ENCODE measurements at places on chromosomes 7 and 10.
A peak's percentile ranks its signal among the peaks of the same experiment; 100 is the strongest.

DNA sequence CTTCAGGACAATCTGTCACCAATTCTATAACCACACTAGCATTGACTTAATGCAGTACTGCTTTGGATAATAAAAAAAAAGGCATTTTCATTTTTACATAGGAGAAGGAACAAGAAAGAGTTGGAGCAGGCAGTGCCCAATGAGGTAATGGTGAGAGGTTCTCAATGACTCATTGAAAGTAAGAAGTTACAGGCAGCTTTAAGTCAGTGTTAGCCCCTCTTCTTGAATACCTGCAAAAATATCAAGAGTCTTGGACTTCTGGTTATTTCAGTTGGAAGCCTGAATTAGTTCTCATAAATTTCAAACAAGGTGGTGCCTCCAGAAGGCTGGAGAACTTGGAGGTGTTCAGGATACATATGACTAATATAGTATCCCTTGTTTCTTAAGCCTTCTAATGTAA, 422.5 kb downstream of the HTR7 start:
- no peak for DNase-seq

GRCh38 chr10:47088656-47089354, 177.6 kb downstream of the PTPN20 start:
- DNase-seq, result no peak

DNA sequence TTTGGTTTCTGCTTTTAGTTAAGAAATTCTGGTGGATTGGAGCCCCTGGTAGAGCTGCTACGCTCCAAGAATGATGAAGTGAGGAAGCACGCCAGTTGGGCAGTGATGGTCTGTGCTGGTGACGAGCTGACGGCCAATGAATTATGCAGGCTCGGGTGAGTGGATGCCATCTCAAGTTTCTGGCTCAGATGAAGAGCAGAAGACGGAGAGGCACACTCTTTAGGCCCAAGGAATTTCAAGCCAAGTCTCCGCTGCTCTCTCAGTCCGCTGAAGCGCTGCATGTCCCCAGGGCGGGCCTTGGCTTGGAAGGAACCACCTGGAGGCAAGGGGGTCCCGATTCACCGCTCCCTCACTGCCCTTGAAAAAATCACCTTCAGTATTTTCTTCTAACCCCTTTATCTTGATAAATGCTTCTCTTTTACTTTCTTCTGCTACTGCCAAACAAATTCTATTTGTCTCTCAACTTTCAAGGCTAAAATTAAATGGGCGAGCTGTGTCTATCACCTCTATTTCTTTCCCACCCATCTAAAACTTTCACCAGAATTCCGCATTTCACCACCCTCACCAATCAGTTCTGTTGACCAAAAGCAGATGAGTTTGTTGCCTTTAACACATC, 74.2 kb downstream of the ARMC3 start:
- no peak for DNase-seq

DNA sequence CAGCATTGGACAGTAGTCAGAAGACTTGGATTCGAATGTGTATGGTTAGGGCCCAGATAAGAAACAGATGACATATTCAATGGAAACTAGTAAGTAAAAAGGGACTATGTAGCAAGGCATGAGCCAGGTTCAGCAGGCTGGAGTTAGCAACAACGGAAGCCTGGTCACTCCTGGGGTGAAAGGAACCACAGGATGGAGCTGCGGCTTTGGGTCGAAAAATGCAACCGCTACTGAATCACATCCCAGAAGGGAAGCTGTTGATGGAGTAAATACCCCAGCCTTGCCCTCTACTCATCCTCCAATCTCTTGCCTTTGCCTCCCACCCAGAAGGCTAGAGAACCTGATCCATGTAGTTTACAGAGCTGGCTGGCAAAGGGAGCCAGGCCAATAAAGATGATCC, 37.5 kb upstream of the EGR2 start:
- DNase-seq, result peak; percentile 37

DNA sequence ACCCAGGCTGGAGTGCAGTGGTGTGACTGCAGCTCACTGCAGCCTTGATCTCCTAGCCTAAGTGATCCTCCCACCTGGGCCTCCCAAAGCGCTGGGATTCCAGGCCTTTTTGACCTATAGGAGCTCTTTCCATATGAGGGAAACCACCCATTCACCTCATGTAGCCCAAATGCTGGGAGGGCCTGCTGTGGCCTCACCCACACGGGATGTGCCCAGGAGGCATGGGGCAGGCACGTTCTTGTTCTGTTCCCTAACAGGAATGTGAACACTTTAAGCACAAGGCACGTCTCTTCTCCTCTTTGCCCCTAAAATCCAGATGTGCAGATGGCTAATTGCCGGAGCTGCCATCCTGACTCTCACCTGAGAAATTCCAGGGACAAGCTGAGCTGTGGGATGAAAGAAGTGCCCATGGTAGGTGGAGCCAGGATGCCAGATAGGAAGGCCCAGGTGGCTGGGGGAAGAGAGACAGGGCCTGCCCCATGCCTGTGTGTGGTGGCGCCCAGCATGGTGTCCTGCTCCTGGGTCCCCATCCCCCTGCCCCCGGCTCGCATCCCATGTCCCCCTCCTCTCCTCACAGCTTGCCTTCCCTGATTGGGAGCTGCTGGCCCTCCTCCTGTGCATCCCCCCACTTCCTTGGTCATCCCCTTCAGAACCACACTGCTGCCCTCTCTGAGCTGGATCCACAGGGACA, 17.3 kb downstream of the CAMK2B start:
- no peak for DNase-seq

DNA sequence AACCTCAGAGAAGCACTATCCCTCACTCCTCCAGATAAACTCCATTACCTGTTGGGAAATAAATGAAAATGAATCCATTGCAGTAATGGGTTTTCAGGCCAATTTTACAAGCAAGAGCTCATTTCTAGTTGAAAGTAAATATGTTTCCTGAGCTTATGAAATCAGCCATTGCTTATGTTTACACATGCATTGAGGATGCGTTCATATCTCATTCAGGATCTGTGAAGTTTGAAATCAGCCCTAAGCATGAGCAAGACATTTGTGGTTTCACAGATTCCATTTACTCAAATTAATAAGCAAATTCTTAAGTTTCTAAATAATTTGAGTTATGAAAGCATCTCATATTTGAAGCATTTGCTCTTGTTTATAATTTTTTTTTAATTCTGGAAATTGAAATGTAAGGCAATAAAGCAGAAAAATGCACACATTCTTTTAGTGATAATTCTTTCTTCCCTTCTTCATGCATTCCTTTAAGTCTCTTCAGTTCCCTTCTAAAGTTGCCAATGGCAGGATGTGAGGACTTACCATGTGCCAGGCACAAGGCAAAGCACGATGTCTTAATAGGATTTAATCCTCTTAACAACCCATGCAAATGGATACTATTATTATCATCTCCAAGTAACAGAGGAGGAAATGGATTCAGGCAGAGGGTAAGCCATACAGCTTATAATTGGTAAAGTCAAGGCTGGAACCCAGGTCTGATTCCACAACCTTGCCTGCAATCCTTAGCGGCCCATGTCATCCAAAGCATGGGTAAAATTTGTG, 35.0 kb upstream of the CTTNBP2 start:
- DNase-seq, result no peak

- DNase-seq, result no peak
These were observed 230.1 kb downstream of the WDR11 start for GRCh38 chr10:121081306-121081705.

- no peak for DNase-seq
These were observed 551.4 kb downstream of the LRMDA start for GRCh38 chr10:75982611-75983369.

- no peak for DNase-seq
These were observed 426.4 kb downstream of the PTPRN2 start for GRCh38 chr7:158161194-158161593.

DNA sequence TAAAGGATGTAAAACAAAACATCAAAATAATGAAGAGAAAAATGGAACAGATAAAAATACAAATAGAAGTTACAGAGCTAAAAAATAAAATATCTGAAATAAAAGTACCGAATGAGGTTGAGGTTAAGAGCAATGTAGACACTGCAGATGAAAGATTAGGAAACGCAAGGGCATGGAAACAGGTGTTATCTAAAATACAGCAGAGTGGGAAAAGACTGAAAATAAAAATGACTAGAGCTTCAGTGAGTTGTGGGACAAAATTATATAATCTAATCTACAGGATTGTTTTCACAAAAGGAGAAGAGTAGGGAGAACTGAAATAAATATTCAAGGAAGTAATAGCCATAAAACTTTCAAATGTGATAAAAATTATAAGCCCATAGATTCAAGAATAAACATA, 123.8 kb downstream of the PTEN start:
- DNase-seq, result no peak

DNA sequence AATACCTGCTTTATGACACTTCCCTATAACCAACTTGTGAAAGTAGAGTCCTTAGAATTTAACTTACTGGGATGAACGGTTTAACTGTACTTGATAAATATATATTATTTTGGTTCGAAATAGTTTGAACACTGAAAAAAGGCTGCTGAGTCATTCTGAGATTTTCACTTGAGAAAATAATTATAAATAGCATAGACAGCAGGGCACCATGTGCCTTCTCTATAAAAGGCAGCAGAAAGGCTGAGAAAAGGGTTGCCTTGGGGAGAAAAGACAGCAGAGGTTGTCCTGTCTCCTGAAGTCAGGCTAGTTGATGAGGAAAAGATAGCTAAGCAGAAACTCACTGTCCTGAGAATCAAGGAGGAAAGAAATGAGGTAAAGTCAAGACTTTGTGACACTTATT, 92.4 kb downstream of the CTTNBP2 start:
- DNase-seq, result no peak

DNA sequence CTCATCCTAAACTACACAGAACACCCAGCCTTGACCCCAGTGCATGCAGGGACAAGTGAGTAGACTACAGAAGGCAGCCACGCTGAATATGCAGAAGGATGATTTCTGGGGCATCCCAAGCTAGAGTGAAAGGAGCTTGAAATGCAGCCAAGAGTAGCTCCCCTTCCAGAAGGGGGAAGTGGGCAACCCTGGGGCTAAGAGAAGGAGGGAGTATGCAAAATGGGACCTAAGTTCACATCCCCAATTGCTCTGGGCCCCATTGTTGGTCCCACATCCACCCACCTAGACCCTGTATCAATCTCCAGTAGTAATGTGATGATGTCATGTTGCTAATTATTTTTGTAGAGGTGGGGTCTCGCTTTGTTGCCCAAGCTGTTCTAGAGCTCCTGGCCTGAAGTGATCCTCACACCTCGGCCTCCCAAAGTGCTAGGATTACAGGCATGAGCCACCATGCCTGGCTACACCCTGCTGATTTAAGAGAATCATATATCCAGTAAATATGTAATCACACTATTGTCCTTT, 5.6 kb upstream of the PSTK start:
- DNase-seq, result no peak

DNA sequence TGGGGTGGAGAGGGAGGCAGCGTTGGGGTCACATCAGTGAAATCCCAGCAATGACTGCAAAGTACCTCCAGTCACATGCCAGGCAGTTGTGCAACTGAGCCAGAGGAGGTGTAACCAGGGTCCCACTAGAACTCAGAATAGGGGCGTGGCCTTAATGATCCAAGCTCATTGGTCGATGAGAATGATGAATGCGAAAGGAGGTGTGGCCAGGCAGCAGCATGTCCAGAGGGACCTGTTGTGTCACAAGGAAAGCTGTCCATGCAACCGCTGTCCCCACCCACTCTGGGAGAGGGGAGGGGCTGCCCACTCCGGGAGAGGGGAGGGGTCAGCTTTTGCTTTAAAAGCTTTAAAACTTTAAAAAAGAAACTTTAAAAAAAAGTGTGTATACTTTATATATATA, 25.3 kb upstream of the MTPAP start:
- no peak for DNase-seq

- DNase-seq, result no peak
These were observed 143.1 kb upstream of the CAV2 start for GRCh38 chr7:116356333-116356965.

DNA sequence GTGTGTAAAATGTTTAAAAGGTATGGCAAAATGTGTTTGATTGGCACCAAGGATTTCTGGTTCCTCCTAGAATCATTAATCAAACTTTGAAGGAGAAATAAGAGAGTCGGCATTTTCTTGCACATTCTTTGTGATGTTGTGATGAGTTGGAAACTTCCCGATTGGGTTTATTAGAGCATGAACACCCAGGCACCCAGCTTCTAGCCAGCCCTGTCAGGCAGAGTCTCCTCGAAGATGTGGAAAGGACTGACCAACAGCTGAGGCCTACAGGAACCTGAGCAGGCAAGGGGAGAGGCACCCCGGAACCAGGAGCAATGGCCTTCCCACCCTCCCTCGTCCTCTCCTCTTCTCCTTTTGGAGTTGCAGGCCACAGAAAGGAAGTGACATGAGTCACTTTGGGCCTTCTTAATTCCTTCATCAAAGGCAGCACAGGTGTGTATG, 68.7 kb downstream of the EGFR start:
- no peak for DNase-seq

GRCh38 chr7:24395512-24395911, 111.5 kb downstream of the NPY start:
- no peak for DNase-seq

All from stimulated activated CD4-positive, alpha-beta T cell treated with anti-CD3 and anti-CD28 coated beads, Interleukin-4, amount 100 ng/mL, for 48 hours (primary cell).